ENCODE measurements at places on chromosomes 6 and 20. TPM values are rescaled to one million over a fixed set of nuclear protein-coding genes. Genes with fewer than 3 reads are reported as not detected.

GRCh38 chr20:39849664-39850063, 839.4 kb downstream of the MAFB start:
- DNase-seq: no peak

GRCh38 chr6:127077886-127078285, 40.6 kb upstream of the RSPO3 start:
- DNase-seq: no peak

- no peak for DNase-seq
Measured at GRCh38 chr20:37970856-37971245, 62.4 kb downstream of the TTI1 start.

DNA sequence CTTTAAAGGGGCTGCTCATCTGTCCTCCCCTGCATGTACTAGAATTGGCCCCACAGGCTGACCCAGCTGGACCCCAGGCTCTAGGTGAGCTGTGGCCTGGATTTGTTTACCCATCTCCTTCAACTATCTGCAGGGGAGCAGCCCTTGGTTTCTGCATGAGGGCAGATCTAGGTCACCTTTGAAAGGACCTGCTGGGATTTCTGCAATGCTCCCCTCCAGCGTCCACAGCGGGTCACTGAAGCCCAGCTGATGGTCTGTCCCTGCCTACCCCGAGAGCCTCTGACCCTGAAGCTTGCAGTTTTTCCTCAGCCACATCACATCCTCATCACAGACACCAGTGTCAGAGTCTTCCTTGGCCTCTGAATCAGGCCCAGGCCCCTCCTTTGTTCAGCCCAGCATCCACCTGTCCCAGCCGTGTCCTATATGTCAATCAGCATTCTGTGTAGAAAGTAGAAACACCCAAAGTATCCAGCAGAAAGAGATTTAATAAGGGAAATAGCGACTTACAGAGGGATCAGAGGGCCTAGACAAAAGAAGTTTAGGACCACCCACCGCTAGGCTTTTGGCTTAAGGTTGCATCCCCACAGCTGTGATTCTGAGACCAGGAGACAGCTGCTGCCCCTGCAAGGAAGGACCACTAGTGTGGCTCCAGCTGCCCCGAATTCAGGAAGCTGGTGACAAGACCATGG, 243.1 kb downstream of the LRFN2 start:
- DNase-seq: no peak

GRCh38 chr6:38933426-38933825, 115.2 kb upstream of the GLP1R start:
- DNase-seq: no peak

GRCh38 chr6:169853196-169854082, 102.0 kb downstream of the ERMARD start:
- no peak for DNase-seq

The BTBD9 gene
- total RNA-seq: 12.7 TPM

DNA sequence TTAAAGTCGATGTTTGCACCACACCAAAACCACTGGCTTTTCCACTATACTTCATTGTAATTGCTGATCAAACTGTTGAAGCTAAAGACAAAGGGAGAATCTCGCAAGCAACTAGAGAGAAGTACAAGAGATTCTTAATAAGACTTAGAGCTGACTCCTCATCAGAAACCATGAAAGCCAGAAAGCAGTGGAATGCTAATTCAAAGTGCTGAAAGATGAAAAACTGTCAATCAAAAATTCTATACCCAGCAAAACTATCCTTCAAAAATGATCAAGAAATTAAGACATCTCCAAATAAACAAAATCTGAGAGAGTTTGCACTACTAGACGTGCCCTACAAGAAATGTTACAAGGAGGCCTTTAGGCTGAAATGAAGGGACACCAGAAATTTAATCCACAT, 52.6 kb downstream of the CD83 start:
- no peak for DNase-seq

The CLDN20 gene
- total RNA-seq: not detected

DNA sequence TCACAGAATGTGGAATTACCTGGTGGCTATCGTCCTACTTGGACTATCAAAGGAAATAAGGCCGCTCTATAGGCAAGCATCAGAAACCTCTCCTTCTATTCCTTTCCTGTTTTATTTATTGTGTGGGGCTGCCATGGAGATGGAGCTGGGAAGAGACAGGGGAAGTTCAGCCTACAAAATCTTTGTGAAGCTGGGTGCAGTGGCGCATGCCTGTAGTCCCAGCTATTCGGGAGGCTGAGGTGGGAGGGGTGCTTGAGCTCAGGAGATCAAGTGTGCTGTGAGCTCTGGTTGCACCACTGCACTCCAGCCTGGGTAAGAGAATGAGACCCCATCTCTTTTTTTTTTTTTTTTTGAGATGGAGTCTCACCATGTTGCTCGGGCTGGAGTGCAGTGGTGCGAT, 60.3 kb downstream of the KCNB1 start:
- DNase-seq: no peak

DNA sequence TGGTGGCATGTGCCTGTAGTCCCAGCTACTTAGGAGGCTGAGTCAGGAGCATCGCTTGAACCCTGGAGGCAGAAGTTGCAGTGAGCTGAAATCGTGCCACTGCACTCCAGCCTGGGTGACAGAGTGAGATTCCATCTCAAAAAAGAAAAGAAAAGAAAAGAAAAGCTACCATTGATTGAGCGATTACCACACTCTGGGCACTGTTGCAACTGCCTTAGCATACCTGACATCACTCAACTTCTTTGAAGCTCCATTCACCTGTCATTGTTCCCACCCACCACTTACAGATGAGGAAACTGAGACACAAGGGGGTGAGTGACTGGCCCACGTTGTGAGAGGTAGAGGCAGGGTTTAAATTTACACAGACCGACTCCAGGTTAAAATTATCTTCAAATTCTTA, 442.1 kb upstream of the SULF2 start:
- no peak for DNase-seq

- DNase-seq: peak; percentile 31
Measured at GRCh38 chr6:11653028-11653583, 115.6 kb downstream of the TMEM170B start.

The BACH2 gene
- total RNA-seq: 89.7 TPM

GRCh38 chr6:75368151-75368779, 83.7 kb upstream of the TMEM30A start:
- DNase-seq: no peak

GRCh38 chr6:16542070-16542469, 219.2 kb downstream of the ATXN1 start:
- DNase-seq: no peak

GRCh38 chr6:14770040-14770439, 475.8 kb upstream of the JARID2 start:
- no peak for DNase-seq

The C20orf204 gene
- 4.3 TPM for total RNA-seq

DNA sequence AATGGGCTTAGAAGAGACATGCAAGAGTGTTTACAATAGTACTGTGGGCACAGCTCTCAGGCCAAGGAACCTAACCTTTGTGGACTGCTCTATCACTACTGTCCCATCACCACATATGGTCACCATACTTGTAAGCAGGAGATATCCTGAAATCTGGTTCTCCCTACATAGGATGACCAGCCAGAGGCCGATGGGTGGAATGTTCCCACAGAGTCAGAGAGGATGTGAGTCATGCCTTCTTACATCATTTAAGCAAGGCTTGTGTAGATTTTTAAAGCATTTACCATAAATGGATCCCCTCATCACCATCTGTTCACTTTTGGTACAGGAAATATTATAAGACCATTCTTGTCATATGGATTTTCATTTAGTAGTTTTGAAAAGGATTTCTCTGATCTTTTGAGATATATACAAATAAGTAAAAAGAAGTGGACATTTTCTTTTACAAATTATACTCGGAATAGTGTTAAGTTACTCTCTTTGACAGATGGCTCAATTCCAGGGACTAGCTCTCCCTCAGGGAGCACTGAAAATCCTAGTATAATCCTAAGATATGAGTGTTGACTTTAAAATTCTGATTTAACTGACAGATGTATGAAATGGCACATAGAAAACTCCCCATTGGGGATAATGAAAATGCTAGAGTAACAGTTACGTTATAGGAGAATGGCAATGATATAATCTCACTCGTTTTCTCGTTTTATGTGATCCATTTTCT, 6.6 kb downstream of the HTR1B start:
- DNase-seq: no peak

The NRSN1 gene
- not detected for total RNA-seq

The SLC22A23 gene
- not detected for total RNA-seq

DNA sequence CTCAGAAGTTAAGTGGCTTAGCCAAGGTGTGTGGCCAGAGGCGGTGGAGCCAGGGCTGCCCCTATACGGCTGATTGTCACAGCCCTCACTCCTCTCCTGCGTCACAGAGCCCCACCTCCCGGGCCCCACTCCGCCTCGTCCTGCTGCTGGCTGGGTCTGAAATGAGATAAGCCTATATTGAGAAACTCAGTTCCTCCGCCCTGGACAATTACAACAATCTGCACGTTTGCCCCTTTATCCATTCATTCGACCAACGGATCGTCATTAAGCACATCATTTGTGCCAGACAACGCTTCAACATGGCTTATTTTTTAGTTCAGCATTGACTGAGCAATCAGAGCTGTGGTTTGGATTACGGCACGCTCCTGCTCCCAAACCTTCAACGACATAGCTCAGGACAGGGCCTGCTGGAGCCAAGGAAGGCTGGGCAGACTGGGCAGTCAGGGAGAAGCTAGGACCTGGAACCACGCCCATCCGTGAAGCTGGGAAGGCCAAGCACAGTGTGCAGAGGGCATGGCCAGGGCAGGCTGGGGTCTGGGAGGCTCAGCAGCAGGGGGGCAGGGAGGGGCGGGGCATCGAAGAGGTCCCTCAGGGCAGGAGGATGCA, 16.6 kb upstream of the EZR start:
- DNase-seq: no peak

The PHACTR1 gene
- total RNA-seq: 0.05 TPM

GRCh38 chr6:3260296-3260695, 1.5 kb downstream of the PSMG4 start:
- DNase-seq: no peak

DNA sequence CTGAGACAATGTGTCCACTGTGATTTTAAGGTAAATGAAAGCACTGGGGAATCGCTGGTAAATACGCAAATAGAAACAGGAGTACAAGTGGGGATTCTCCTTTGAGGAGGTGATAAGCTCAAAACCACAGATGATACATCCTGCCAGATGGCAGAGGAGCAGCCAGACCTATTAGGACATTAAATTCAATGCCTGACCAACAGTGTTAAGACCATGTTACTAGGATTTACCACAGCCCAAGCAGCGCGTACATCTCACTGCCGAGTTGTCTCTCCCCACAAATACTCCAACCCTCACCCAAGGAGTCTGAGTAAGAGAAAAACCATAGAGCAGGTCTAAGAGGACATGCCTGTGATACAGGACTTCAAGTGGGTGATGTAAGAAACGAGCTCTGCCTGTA, 68.9 kb upstream of the TULP1 start:
- no peak for DNase-seq

The RAB22A gene
- 16.3 TPM for total RNA-seq

- DNase-seq: no peak
Measured at GRCh38 chr20:49319208-49319809, 41.5 kb upstream of the ZNFX1 start.

DNA sequence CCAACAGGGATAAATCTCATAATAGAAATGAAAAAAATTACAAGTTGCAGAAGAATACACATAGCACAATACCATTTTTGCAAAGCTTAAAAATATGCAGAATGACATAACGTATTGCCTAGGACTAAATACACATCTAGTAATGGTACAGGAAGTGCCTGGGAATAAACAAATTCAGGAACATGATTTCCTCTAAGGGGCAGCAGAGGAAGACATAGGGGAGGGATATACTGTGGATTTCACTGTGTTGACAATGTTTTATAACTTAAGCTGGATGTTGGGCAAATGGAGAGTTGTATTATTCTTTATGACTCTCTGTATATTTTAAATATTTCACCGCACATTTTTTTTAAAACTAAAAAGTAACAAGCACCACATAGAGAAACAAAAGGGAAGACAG, 5.6 kb upstream of the GLO1 start:
- DNase-seq: no peak

GRCh38 chr6:106924694-106925523, 49.6 kb downstream of the CD24 start:
- DNase-seq: no peak

DNA sequence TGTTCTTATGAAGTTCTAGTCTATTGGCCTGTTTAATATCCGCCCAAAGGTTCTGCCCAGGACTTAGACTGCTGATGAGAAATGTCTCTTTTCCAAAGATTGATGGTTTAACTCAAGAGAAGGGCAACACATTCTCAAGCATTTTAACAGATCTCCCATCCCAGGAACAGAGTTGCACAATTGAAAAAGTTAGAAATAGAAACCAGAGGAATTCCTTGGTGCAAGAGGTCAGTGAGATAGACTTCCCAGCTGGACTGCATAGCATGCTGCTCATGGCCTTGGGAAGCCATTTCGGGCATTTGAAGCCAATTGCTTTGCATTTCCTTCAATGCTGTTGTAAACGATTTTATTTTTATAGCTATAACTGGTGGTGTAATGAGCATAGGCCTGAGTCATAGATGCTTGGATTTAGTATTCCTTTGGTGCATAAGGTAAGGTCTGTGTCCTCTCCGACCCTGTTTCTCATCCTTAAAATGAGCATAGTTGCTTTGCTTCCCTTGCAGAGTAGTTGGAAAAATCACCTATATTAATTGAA, 292.2 kb upstream of the JAG1 start:
- DNase-seq: no peak

DNA sequence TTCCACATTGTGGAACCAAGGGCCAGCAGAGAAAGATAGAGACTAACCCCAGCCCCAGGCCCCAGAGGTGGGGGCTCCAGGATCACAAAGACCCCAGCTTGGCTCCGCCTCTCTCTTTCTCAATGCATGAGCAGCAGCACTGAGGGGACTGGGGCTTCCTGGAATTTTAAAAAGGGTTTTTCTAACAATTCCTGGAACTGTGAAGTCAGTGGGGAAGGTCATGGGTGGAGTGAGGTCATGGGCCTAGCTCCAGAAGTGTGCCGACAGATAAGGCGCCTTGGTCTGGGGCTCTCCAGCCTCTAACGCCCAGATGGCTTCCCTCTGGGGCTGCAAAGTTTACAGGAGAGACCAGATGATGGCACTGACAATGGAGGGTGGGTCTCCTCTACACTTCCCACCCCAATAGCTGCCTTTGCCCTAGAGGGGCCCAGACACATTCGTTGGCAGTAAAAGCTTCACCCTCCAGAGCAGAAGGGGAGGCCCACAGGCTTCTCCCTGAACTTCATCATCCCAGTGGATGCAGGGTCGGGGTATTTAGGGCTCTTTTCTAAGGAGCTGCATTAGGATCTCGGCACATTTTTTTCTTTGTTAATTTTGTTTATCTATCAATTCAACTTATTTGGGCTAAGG, 46.9 kb upstream of the CD93 start:
- DNase-seq: no peak

DNA sequence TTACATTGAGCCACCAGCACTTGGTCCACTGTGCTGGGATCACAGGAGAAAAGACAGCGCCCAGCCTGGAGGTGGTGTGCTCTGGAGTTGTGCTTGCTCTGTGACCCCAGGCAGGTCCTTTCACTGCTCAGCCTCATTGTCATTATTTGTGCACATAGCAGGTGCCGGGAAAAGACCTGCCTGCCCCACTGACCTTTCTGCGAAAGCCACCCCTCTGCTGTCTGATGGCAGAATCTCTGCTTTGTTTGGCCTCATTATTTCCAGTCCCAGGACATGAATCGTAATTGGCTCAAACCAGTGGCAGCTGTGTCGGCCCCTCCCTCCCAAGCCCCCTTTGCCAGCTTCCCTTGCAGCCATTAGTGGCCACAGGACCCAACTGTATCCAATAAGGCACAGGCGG, 185.2 kb upstream of the UST start:
- DNase-seq: no peak

- no peak for DNase-seq
Measured at GRCh38 chr6:40950986-40951698, 87.9 kb downstream of the UNC5CL start.

The PPP1R18 gene
- 144 TPM for total RNA-seq

GRCh38 chr6:78511009-78511408, 356.3 kb upstream of the IRAK1BP1 start:
- DNase-seq: no peak

The KIF13A gene
- not detected for total RNA-seq

Measured in activated T-helper 2 cell treated with anti-CD3 and anti-CD28 coated beads, Interferon-gamma antibody, Interleukin-2, Interleukin-4, amounts not matched to agents 10 μg/mL and 5 μg/mL and 100 μg/mL, durations not matched to agents 14 hours and 24 hours and 36 hours (primary cell).